ENCODE measurements at places on chromosomes 3 and 15.

- no peak for DNase-seq
Observed at GRCh38 chr15:34654625-34655024, 71.2 kb upstream of the GOLGA8B start.

DNA sequence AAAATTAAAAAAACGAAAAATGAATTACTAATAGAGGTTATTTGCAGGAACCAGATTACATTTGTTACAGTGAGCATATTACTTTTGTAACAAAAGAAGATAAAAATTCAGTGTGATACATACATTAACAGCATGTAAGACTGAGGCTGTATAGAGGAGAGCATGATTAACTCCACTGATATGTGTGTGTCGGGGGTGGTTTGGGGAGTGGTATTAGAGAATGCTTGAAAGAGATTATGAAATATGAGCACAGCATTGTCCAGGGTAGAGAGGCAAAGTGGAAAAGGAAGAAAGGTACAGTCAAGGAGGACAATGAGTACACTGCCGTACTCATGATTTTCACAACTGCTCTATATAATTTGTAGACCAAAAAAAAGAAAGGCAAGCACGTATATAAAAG lies 62.9 kb upstream of the LRRFIP2 start:
- DNase-seq: no peak

DNA sequence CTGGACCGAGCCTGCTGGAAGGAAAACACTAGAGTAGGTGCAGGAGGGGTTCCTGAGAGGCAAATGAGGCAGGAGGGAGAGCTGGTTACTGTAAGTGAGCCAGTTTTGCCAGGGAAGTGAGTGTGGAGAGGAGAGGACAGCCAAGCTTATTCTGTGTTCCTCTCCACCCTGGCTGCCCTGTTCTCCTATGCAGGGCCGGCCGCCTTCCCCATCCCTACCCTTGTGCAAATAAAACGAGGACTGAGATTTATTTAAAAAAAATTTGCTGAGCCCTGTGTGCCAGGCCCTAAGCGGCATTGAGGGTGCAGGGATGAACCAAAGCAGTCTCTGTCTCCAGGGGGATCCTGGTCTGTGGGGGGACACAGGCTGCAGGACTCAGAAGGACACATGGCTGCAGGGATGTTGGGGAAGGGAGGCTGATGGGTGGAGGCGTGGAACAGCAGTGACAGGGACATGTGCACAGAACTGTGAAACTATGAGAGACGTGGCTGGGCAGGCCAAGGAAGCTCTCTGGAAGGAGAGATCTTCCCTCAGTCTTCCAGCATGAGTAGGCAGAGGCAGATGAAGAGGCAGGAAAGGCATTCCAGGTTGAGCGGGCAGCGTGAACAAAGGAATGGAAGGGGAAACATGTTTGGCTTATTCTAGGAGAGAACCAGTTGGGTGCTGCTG lies 12.1 kb downstream of the CORO2B start:
- DNase-seq: no peak

DNA sequence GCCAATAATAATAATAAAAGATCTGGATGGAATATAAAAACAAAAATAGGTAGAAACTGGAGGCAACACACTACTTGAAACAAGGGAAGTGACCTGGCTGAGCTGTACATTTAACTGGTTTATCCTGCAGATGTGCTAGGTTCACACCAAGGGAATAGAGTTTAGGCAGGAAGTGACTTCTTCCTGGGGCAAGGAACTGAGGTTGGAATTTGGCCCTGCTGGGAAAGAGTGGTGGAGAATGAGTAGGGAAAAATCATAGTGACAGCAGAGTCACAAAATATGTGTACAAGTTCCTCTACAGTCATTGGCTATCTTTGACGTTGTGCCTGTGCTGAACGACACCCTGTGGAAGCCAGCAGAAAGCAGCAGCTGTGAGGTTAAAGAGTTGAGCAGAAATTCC lies 44.1 kb downstream of the ARHGAP11B start:
- DNase-seq: no peak

- DNase-seq: peak; percentile 30
Observed at GRCh38 chr15:22989576-22990477, 9.7 kb upstream of the CYFIP1 start.

- DNase-seq: no peak
Observed at GRCh38 chr3:59992578-59992977, 942.8 kb upstream of the CFAP20DC start.

DNA sequence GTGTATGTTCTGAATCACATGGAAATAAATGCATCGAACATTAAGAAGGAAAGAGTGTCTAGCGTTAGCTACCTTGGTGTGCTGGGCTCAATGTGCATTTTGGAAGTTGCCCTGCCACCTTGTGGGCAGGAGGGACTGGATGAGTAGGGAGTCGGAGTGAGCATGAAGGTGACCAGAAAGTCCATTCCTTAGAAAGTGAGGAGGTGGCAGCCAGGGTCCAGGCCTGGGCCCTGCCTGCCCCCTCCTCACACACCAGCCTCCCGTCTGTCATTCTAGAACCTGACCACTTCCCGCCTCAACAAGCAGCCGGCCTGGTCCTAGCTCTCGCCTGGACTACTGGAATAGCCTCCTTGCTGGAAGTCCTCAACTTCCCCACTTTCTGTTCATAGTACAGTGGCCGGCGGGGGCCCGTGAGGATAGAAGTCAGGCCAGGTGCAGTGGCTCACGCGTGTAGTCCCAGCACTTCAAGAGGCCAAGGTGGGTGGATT lies 10.2 kb upstream of the GATA2 start:
- no peak for DNase-seq

- no peak for DNase-seq
Observed at GRCh38 chr15:76866716-76867321, 38.3 kb downstream of the SCAPER start.

DNA sequence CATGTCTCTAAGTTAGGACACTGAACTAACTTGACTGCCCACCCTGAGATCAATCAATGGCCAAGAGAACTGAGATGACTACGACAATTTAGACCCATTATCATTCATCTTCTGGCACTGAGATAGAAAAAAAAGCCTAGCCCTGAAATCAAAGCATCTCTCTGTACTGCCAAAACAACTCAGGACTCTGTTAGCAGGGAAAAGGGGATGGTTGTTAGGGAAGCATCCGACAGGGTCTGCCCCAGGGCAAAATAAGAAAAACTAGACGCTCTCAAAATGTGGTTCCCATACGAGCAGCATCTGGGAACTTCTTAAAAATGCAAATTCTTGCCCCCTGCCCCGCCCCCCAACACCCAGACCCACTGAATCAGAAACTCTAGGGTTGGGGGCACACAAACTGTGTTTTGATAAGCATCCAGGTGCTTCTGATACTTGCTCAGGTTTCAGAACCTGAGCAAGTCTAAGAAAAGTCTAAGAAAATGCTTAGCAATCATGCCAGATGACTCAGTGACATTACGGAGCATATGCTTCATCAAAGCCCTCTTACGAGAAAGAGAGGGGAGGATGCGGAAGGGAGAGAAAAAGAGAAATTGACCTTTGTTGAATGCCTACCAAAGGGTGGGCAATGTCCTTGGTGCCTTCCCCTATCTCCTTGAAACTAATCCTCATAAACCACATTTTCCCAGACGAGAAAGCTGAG lies 172.8 kb upstream of the HES1 start:
- no peak for DNase-seq

GRCh38 chr3:143002083-143002712 lies 828 bp downstream of the U2SURP start:
- no peak for DNase-seq

- DNase-seq: no peak
Observed at GRCh38 chr3:42855547-42856380, 19.9 kb downstream of the CYP8B1 start.

DNA sequence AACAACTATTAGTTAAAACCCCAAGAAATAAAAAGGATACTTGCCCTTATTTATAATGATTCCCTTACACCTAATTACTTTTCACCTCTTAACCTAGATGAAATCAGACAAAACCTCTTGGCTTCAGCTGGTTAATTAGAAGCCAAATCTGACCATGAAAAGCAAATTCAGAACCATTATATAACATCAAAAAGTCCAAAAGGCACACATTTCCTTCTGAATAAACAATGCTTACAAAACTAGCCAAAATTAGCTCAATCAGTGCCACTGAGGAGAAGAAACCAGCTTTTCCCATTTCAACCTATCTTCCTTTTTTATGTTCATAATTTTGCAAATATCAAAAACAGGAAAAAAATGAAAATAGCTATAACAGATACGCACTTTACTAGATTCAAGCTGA lies 3.2 kb downstream of the EHHADH start:
- no peak for DNase-seq

GRCh38 chr3:88263417-88264100 lies 113.8 kb downstream of the C3orf38 start:
- no peak for DNase-seq

DNA sequence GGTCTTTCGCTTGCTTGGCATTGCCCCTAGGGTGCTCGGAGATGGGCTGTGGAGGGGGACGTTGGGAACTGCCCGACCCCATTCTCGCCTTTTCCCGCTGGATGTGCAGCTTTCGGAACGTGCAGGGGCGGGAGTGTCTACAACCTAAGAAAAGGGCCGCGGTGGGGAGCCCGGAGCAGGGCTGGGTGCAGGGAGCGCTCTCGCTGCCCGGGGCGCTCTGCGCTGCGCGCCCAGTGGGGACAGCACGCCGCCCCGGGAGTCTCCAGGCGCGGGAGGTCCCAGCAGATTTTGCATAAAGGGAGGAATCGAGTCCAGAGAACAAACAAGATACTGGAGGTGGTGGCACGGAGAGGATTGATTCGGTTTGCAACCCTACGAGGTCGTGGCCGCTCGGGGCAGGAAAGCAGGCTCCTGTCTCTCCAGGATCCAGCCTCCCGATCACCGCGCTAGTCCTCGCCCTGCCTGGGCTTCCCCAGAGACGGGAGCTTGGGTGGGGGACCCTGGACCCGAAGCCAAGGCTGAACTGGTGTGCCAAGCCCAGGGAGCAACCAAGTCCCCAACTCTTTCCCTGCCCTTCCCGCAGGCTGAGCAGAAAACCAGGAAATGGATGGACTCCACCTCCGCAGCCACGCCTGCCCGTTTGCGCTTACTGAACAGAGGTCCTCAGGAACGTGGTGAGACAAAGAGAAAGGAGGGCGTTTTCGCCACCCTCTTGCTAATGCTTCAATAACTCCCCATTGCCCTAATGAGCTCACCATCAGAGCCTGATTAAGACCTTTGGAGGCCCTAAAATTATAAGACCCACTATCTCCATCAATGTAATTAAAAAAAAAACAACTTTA lies 59.7 kb downstream of the NOX5 start:
- peak; percentile 69 for DNase-seq

GRCh38 chr3:37897763-37898162 lies 36.1 kb downstream of the CTDSPL start:
- no peak for DNase-seq

GRCh38 chr15:58110999-58111717 lies 27.0 kb upstream of the AQP9 start:
- no peak for DNase-seq

GRCh38 chr3:126013751-126014156 lies 44.8 kb downstream of the ROPN1B start:
- peak; percentile 50 for DNase-seq

DNA sequence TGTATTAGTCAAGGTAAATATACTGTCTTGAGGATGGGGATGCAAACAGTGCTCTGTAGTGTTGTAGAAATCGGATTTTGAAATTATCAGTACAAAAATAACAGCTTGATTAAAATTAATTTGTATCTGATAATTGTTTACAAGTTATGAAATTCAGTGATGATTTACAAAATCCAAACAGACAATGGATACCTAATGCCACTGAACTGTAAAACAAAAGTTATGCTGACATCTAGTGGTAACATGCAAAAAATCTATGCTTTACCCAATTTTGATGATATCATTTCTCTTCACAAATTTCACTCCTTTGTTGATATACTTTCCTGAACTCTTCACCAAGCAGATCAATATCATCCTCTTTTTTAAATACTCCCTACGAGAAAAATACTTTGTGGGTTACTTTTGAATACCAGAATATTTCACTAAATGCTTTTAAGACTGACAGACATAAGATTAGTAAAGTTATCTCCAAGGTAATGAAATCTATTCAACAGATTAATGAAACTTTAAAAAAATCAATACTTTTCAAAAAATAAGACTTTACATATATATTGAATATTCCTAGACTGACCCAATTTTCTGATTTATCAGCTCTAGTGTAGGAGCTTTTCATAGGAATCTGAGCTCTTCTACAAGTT lies 36.0 kb downstream of the MNS1 start:
- no peak for DNase-seq

DNA sequence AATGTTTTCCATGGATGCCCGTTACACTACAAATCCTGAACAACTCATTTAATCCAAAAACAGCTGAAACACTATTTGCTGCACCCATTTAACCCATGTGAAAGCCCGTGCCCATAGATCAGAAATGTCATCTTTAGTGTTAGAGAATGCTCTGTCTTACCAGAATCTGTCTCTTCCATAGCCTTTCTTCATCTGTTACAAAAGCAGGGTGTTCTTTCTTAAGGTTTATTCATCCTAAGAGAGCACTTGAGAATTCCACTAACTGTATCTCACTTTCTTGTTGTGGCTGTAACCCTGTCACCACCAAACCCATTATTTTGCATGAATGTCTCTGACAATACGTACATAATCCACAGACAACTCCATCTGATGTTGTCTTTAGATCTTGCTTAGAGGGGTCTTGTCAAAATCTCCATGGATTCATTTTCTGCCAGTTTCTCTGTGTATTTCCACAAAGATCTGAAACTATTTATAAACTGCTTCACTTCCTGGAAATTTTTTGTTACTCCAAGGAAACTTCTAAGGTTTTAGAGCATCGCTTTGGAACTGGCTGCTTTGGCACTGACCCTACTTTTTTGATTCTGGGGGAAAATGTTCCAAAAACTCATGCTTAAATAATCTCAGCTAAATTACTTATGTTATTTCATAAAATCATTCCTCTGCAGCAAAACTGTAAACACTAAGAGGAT lies 167.8 kb upstream of the CCDC54 start:
- DNase-seq: no peak

GRCh38 chr3:130967281-130967680 lies 59.3 kb downstream of the ASTE1 start:
- no peak for DNase-seq

GRCh38 chr3:27340534-27340933 lies 28.6 kb downstream of the NEK10 start:
- DNase-seq: no peak

GRCh38 chr3:190378240-190378891 lies 9.6 kb upstream of the CLDN16 start:
- no peak for DNase-seq

- no peak for DNase-seq
Observed at GRCh38 chr3:177361081-177361938, 164.0 kb upstream of the TBL1XR1 start.

- no peak for DNase-seq
Observed at GRCh38 chr15:41483115-41483514, 10.6 kb upstream of the ITPKA start.

- DNase-seq: no peak
Observed at GRCh38 chr15:32104061-32104995, 74.0 kb downstream of the CHRNA7 start.

DNA sequence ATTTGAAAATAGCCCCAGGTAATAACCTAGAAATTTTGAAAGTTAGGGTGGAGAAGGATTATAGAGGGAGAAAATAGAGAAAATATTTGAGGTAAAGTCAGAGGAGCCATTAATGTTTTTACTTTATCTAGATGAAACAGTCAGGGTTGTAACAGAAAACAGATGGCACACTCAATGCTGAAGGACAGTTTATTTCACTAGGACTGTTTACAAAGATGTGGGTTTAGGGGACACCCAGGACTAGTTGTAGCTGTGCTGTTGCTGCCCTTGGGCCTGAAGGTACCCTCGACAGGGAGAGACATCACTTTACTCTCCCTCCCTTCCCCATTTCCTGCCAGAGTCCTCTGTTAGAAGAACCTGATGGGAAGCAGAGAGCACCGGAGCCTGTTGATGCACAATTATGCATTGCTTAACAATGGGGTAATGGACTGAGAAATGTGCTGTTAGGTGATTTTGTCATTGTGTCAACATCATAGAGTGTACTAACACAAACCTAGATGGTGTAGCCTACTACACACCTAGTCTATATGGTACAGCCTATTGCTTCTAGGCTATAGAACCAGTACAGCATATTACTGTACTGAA lies 103.8 kb downstream of the GALK2 start:
- no peak for DNase-seq
